ENCODE measurements at places on chromosomes 5 and 9. TPM values are rescaled to one million over a fixed set of nuclear protein-coding genes. Genes with fewer than 3 reads are reported as not detected.

OXCT1 gene
- total RNA-seq = 33.4 TPM

SLC4A9 gene
- total RNA-seq = not detected

SPINK6 gene
- total RNA-seq = not detected

OR1J1 gene
- not detected for total RNA-seq

C9orf78 gene
- 55.7 TPM for total RNA-seq

LECT2 gene
- not detected for total RNA-seq

SPINK5 gene
- total RNA-seq = 1.4 TPM

GRCh38 chr9:122051351-122052321, 41.5 kb downstream of the TTLL11 start:
- no peak for DNase-seq

- DNase-seq = no peak
These were observed 10.2 kb upstream of the ERMP1 start for GRCh38 chr9:5842929-5843793.

- no peak for DNase-seq
These were observed 53.1 kb downstream of the NDUFS4 start for GRCh38 chr5:53613536-53613935.

DNA sequence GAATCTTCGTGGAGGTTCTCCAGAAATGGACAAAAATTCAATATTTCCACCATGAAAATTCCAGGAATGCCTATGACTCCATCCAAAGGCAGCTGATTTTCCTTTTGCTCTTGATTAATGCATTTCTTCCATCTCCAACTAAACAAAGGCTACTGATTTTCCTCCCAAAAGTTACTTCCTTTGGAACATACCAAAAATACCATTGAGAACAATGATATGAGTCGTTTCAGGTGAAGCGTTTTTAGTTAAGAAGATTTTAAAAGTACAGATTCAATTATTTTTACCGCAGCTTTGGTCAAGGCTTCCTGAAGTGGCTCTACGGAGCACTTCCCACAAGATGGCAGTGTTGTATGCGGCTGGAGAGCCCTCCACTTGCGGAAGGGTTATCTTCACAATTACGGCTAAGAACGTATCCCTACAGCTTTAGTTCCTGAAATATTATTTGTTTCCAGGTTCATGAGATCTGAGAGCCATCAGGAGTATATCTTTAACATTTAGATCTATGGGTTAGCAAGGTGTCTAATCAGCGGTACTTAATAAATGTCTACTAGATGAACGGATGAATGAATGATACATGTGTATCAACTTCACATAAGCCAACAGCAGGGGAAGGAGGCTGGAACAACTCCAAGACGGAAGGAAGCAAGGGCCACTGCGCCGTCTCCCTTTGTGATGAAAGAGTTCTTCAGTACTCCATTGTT, 35.9 kb upstream of the ARSB start:
- DNase-seq = peak; percentile 78

GRCh38 chr9:3887786-3888496, 362.1 kb upstream of the RFX3 start:
- no peak for DNase-seq

- DNase-seq = no peak
These were observed 193.4 kb downstream of the EDIL3 start for GRCh38 chr5:84191281-84191680.

DNA sequence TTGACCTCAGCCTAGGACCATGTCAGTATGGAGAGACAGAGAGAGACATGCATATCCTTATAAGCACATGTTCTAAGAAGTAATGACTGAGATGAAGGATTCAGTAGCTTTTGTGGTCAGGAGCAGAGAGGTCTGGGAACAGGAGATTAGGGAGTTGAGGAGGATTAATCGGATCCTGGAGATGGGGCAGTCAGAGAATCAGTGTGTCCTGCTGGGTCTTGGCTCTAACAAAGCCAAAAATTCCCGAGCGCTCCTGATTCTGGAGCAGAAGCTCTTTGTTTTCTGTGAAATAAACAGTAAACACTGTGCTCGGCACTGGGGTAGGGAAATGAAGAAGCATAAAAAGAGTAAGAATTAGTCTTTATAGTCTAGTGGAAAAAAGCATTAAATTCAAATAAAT, 520.0 kb upstream of the CLINT1 start:
- DNase-seq = no peak

- DNase-seq = no peak
These were observed 6.9 kb downstream of the IL17B start for GRCh38 chr5:149372076-149372795.
